RWPE1 (cell line): ENCODE measurements at places on chromosomes 1 and 21.

DNA sequence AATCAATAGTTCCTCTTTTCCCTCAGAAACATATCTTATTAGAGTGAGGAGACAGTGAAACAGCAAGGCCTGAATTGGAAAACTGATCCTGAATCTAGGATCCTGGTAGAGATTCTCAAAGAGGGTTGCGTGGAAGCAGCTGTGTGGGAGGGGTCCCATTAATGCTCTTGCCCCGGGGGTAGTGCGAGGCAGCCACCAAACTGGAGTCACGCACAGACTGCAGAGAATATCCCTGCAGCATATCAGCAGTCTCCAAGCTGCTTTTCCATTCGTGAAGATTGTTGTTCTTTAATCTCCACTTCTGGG is 150.1 kb downstream of the DISC1 start:
- DNase-seq = no peak

DNA sequence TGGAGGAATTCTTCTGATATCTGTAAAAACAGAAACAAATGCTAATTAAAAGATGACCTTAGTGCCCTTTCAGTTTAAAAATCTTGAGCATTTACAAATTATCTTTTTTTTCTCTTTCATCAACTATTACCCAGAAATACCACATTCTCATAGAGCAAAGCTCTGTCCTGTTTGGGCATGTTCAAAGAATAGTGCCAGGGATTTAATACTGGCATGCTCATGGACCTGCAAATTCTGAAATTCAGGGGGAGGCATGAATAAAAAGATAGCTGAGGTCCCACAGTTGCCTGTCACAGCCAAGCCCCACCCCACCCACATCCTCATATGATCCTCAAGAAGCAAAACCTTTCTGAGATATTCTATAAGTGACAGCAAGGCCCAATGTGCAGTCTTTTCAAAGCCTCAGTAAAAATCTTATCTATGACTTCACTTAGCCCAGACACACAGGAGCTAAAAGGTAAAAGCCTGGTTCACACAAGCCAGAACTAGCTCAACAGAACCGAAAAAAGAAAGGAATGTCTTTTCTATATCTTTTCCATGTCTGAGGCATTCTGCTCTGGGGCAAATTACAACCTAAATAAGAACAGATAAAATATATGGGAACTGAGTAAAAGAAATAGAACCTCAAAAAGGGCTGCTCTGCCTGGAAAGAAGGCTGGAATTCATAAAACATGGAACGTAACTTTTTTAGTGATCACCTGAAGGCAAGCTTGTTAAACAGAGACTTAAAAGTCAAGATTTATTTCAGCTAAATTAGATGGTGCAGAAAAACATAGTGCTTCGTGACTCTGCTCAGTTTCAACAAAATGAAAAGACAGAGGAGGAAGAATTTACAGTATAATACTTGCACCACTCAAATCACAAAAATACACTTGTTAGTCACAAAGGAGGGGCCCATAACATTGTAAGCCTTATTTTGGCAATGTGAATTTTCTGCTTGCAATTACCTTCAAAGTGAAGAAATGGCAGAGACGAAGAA is 11.0 kb downstream of the WLS start:
- DNase-seq = peak; percentile 42

GRCh38 chr21:46477765-46478164 is 19.1 kb downstream of the DIP2A start:
- DNase-seq = peak; percentile 72

DNA sequence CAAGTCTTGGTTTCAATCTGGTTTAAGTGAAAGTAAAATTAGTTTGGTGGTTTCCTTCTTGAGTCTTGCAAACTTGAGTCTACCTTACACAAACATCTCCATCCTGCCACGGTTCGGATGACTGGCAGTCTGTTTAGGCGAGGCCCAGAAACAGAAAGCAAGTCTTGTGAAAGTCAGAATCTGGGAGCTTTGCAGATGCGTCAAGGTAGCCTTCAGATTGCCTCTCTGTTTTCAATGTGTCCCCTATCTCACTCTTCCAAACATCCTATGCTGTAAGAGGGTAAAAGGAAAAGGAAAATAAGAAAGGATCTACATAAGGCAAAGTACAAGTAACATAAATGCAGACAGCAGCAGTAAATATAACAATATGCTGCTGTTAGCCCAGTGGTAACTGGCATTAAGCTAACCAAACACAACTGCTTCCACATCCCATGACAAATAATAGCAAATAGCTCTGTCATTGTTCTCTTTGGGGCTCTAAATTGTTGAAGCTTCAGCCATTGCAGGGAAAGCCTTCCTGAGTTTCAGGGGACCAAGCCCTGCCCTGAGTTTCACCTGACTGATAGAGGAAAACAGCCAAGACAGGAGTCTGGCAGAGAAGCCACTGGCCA is 26.2 kb upstream of the C1orf105 start:
- no peak for DNase-seq

DNA sequence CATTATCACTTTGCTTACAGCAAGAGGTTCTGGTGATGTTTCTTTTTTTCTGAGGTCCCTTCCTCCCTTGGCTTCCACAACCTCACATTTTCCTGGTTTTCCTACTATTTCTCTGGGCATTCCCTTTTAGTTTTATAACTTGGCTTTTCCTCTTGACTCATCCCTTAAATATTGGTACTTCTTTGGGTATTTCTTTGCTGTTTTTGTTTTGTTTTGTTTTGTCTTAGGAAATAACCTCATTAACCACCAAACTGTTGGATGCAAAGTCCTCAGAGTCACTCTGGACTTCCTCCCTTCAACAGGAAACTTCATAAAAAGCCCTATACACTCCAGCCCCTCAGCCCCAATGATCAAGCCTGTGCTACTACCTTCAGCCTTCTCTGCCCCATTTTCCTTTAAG is 211.1 kb downstream of the DUSP10 start:
- no peak for DNase-seq

GRCh38 chr1:13593511-13594131 is 10.0 kb downstream of the PDPN start:
- no peak for DNase-seq

GRCh38 chr1:165303386-165303785 is 53.1 kb downstream of the LMX1A start:
- DNase-seq = no peak

DNA sequence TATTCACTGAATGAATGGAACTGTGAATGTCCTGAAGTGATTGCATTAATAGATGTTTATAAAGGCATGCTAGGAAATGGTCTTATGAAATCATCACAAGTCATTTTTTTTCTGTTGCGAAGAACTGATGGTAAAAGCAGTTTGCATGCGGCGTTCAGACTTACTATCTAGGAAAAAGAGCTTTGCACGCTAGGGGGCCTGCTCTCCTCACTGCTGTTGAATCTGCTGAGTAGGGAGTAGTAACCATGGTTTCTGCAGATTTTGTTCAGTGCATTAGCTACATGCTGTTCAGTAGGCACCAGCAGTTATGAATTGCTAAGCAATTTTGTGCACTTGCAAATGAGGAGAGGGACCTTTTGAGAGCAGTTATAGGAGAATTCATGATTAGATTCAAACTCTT is 57.9 kb downstream of the CENPF start:
- DNase-seq = no peak

DNA sequence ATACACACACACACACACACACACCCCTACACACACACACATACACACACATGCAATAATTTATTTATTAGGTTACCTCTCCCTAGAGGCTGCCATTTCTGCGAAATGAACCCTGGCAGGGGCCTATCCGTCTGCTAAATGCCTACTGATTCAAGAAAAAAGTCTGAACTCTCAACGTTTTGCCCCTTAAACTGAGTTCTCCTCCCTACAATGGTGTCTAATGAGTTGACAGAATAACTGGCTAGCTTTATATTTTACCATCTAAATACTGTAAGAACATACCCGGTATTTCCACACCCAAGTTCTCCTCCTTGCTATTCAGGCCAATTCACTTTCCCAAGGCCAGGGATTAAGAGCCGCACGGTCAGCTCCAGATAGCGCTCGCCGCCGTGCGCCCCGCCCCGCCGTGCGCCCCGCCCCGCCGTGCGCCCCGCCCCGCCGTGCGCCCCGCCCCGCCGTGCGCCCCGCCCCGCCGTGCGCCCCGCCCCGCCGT is 339 bp upstream of the RNPC3 start:
- DNase-seq = peak; percentile 49

DNA sequence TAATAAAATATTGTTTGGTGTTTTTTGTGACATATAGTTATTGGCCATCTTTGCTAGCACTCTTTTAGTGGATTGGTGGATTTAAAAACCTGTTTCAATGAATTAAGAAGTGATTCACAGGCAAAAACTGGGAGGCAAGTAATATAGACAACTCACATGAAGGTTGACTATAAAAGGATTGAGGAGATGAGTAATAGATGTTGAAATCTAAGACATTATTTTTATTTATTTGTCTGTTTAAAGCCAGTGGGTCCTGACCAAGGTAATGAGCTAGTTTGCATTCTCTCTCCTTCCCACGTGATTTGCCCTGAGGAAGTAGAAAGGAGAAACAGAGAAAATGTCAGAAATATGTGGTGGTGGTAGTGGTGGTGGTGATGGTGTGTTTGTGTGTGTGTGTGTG is 351.5 kb upstream of the ZP4 start:
- DNase-seq = peak; percentile 8

GRCh38 chr1:228986093-228986904 is 251.0 kb downstream of the RHOU start:
- DNase-seq = no peak

DNA sequence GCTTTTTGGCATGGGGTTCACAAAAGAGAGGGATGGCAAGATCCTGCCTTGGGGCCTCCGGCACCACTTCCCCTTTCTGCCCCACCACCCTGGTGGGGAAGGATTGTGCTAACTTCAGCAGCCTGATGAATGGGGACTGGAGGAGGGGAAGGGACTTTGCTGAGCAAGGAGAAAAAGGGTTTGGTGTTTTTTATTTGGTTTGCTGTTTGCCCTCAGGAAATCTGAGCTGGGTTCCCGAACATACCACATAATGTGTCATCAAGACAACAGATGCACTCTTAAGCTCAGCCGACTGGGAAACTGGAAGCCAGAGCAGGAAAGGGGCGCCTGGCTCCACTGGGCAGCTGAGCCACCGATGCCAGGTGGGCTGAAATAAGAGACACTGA is 19.8 kb downstream of the OLFML2B start:
- peak; percentile 68 for DNase-seq

DNA sequence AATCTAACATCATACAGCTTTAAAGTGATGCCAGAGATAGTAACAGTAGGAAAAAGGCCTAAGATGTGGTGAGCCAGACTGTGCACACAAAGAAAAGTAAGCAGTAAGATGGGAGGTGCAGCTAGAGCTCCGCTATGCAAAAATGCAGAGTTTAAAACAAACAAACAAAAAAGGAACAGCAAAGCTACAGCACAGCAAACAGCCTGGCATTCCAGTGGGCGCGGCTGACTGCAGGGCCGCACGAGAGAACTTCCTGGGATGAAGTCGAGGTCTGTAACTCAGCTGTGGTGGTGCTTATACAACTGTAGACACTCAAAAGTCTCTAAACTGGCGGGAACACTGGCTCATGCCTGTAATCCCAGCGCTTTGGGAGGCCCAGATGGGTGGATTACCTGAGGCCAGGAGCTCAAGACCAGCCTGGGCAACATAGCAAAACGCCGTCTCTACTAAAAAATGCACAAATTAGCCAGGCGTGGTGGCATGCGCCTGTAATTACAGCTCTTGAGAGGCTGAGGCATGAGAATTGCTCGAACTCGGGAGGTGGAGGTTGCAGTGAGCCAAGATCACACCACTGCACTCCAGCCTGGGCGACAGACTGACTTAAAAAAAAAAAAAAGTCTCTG is 30.1 kb downstream of the PRDM15 start:
- DNase-seq = no peak

DNA sequence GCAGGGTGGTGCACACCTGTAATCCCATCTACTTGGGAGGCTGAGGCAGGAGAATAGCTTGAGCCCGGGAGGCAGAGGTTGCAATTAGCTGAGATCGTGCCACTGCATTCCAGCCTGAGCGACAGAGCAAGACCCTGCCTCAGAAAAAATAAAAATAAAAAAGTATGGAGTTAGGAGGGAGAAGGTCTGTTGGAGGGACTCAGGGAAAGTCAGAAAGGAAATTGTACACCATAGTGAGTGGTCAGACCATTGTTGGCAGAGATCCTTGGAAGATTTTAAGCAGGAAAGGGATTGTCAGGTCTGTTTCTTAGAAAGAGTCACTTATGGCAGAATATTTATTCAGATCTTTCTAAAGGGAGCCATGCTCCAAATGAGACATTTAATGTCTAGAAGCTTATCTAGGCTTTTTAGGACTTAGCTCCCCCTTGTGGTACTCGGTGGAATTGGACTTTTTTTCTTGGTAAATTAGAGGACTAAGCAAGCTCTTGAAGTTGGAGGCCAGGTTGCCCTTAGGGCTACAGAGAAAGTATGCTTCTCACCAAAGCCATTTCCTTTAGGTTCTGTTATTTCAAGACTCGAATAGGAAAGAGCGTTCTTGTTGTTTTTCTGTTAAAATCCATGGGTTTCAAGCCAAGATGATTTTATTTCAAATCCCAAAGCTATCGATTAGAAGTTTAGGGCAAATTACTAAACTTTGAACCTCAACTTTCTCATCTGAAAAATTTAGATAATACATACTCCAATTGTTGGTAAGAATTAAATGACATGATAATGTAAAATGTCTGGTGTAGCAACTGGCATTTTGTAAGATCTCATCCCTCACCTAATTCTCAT is 16.5 kb downstream of the MIA3 start:
- peak; percentile 59 for DNase-seq
